Brain (organoid and tissue), 16 donors: ENCODE measurements at places on chromosomes 16 and 17.

DNA sequence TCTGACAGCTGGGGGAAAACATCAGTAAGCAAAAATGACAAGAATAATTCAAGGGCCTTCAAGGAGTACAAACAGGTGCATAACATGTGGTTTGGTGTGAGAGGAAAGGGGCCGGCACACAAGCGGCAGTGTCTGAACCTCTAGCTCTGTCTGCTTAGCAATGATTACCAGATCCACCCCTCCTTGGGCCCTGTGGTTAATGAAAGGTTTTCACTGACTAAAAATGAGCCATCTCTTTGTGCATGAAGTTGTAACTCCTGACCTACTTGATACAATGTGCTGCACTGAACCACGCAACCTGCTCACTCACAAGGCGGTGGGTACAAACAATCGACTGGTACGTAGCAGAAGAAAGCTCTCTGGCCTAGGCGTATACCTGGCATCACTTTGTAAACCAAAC is 15.1 kb downstream of the FAM117A start:
- no peak for DNase-seq

GRCh38 chr16:51181503-51181811 is 30.4 kb upstream of the SALL1 start:
- DNase-seq = peak; percentile 92

GRCh38 chr17:2867441-2868424 is 71.5 kb downstream of the RAP1GAP2 start:
- DNase-seq = no peak

GRCh38 chr16:30131869-30132475 is 9.0 kb upstream of the MAPK3 start:
- peak; percentile 32 for DNase-seq

DNA sequence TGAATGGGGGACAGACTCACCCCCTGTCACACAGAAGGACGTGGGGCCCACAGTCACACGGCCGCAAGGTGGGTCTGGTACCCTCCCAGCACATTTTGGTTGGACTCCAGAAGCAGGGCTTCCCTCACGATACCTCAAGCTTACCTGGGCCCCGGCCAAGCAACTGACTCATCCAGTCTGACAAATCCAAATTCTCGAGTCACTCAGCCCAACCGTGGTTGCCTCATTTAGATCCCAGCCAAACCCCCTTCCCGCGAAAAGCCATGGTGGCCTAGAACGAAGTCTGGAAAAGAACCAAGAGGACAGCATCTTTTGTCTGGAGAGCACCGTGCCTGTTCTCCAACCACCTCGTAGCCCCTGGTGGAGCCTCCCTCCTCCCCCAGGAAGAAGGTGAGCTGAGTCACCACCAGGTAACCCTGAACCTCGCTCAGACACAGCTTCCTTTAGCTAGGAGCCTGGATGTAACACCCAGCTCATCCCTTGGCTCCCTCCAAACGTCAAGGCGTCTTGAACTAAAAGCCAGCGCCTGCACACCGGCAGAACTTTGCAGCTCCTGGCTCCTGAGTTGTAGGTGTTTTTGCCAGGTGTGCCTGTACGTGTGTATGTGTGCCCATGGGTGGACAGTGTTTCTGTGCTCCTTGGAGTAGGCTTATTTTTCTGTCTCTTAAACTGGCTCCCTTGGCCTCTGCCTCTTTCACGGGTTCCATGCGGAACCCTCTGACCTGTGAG is 78.9 kb downstream of the CMIP start:
- no peak for DNase-seq

DNA sequence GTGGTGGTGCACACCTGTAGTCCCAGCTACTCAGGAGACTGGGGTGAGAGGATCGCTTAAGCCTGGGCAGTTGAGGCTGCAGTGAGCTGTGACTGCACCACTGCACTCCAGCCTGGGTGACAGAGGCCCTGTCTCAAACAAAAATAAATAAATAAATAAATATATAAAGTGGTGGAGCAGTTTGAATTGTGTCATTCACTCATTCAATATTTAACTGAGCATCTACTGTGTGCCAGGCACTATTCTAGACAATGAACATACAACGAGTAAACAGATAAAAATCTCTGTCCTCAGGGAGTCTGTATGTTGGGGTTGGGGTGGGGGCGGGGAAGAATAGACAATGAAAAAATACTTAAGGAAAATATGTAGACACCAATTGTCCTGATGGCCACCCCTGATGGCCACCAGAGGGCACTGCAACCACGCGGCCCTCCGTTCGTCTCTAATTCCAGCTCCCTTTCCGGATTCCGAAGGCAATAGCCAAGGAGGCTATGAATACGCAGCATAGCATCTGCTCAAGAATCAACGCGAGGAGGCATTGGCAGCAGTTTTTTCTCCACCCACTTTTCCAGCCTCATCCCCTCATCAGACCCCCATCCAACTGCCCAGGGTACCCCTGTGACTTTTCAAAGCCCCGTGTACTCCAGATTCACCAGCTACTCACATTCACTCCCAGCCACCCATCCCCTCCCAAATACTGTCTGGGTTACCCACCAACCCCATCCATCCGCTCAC is 21.4 kb downstream of the QPRT start:
- peak; percentile 87 for DNase-seq
